ENCODE measurements at places on chromosomes 6 and 20.

- no peak for DNase-seq
These were observed 121.3 kb upstream of the PTPRK start for GRCh38 chr6:128641703-128642102.

GRCh38 chr20:56359212-56360132, 698 bp downstream of the FAM210B start:
- DNase-seq = peak; percentile 30

- no peak for DNase-seq
These were observed 113.2 kb downstream of the FAM83B start for GRCh38 chr6:54959820-54960219.

DNA sequence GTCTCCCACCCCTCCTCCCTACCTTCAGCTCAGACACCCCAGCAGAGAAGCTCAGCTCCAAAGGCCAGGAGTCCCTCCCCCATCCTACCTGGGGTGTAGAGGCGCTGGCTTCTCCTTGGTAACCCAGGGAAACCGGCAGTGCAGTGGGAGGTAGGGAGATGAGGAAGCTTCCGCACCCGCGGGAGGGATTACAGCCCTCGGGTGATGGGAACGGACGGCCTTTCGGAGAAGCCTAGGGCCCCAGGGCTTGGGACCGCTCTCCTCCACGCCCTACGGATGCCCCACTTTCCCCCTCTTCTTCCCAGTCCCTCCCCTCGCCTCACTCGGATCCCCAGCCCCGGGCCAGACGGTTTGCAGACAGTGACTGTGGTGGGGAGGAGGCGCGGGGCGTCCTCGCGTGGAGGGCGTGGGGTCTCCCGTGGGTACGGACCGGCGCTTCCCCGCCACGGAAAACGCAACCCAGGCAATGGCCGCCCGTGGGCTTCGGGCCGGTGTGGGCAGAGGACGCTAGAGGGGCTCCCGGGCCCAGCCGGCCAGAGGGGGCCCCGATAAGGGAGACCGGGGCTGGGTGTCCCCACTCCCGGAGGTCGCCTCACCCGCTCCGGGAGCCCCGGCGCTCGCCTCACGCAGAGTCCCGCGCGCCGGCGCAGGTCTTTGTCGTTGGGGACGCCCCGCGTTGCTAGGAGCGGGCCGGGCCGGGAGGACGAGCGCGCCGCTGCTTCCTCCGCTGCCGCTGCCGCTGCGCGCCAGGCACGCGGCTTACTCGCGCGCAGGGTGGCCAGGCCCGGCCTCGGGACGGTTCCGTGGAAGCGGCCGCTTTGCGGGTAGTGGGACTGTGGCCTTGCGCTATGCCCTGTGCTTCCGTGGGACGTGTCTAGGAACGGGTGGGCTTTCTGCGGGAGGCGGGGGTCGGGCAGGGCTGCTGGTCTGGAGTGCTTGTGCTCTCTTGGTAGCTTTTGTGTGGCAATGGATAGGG, 15.8 kb downstream of the AARS2 start:
- peak; percentile 67 for DNase-seq

GRCh38 chr6:145898376-145898775, 65.8 kb downstream of the SHPRH start:
- DNase-seq = no peak

DNA sequence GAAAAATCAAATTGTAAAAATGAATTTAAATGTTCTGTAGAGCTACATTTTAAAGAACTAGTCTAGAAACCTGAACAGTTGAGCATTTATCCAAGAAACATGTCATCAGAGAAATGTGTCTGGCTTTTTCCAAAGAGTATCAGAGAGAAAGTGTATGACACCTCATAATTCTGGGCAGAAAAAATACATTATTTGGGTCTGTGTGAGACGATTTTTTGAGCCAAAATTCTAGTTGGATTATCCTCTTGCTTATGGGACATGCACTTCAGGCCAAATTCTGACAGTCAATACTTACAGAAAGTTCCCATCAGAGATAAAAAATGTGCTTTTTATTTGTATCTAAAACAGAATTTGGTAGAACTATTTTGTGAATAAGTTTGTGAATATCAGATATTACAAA, 1242.7 kb downstream of the EPHA7 start:
- DNase-seq = no peak

DNA sequence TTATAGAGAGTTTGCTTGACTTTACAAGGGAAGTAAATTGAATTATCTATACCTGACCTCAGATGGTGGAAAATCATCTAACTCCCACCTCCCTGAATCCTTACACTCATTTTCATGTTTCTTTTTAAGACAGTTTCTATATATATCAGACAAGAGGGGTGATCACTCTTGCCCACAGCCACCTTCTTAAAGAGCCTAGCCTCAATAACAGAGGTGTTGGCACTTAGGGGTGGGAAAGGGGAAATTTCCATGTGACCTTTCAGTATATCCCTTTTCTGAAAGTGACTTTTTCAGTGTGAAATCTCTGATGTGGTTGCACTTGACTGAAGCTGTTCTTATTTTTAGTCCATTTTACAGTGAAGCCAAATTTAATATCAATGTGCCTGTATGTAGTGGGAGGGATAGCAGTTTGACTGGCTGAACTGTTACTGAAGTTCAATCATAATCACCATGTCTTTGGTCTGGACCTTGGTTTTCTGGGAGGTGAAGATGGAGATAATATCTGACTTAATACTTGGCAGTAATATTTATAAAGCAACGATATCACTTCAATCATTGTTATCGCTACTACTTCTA, 141.3 kb downstream of the MAP3K7 start:
- DNase-seq = peak; percentile 68

DNA sequence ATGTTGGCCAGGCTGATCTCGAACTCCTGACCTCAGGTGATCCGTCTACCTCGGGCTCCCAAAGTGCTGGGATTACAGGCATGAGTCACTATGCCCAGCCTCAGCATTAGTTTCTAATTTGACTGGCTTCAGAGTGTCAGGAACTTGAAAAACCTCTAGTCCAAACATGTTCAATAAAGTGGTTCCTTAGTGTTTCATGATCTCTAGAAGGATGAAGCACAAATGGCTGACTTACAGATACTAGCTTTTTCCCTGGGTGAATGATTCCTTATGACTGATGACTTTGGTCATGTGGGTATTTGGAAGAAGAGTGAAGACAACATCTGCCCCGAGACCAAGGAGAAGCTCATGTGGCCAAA, 16.4 kb downstream of the GLYATL3 start:
- no peak for DNase-seq

GRCh38 chr6:159462431-159462830, 230.6 kb downstream of the SOD2 start:
- no peak for DNase-seq

DNA sequence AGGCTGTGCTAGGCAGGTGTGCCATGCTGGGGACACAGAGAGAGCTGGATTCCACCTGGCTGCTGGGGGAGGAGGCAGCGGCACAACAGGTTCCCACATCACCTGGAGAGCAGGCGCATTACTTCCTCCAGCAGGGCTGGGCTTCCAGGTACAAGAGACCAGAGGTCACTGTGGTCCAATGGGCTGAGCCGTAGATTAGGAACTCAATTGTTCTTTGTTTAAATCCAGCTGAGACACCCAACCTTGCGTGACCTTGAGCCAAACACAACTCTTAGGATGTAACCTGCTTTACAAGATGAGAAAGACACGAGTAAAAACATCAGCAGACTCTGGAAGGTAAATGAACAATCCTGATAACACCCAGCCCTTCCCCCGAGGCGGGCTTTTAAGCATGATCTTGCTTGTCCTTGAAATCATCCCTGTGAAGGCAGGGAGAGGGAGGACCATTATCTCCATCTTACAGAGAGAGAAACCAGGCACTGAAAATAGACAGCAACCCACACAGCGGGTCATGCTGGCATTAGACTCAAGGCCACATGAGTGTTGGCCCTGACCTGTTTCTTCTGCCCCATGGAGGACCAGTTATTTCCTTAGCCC, 216.5 kb upstream of the RREB1 start:
- DNase-seq = no peak

GRCh38 chr6:34836008-34836407, 44.1 kb downstream of the BLTP3A start:
- DNase-seq = no peak

DNA sequence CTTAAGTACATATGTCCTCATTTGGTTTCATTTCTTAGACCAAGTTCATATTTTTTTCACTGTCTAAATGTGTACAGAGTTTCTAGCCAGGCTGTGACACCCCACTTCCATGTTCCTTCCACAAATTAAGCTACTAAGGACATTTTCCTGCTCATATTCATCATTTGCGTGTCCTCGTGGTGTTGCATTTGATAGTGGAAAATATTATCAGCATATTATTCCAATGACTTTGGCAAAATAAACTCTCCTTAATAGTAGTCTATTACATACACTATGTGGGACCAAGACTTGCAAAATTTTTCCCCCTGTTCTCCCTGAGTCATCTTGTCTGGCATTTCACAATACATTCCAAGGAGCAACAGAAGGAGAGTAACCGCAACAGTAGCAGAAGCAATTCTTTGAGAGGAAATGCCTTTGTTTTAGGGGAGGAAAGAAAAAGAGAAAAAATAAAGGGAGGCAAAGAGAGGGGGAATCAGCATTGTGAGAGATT, 599.2 kb downstream of the COL12A1 start:
- no peak for DNase-seq

GRCh38 chr6:158737710-158738615, 81.2 kb downstream of the EZR start:
- DNase-seq = no peak

GRCh38 chr6:164859816-164860215, 449.6 kb downstream of the C6orf118 start:
- no peak for DNase-seq

DNA sequence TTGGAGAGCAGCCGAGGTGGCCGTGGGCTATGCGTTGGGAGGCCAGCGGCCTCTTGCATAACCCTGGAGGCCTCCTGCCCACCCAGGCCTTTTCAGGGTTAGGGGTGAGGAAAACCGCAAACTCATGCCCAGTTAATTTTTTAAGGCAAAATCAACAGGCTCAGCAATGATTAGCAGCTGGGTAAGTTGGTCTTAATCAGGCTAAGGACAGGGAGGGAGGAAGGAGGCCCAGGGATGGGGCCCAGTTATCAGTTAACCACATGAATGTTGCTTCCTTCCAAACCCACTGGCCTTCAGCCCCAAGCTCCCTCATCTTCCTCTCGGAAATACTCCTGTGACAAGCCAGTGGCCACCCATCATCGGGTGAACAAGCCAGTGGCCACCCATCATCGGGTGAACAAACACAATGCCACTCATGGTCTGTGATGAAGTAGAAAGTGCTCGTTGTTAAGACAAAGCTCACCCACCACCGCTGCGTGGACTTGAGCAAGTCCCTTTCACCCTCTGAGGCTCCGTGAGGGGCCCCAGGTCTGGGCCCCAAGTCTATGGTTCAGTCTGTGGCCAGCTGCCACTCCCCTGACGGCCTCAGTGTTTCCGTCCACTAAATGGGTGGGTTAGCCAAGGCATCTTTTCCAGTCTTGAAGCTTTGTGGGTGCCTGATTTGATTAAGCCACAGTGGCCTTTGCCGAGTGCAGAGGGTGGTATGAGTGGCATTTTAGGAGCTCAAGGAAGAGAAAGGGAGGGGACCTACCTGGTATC, 39.4 kb downstream of the HNF4A start:
- no peak for DNase-seq

- peak; percentile 49 for DNase-seq
These were observed 887 bp downstream of the GABBR1 start for GRCh38 chr6:29631860-29632731.

GRCh38 chr6:141415896-141416295, 716.8 kb upstream of the GJE1 start:
- DNase-seq = no peak

- no peak for DNase-seq
These were observed 540.6 kb downstream of the QKI start for GRCh38 chr6:163955096-163955495.

GRCh38 chr20:8431538-8432434, 299.7 kb downstream of the PLCB1 start:
- no peak for DNase-seq

- DNase-seq = peak; percentile 66
These were observed 73.7 kb downstream of the PRND start for GRCh38 chr20:4795394-4795793.

DNA sequence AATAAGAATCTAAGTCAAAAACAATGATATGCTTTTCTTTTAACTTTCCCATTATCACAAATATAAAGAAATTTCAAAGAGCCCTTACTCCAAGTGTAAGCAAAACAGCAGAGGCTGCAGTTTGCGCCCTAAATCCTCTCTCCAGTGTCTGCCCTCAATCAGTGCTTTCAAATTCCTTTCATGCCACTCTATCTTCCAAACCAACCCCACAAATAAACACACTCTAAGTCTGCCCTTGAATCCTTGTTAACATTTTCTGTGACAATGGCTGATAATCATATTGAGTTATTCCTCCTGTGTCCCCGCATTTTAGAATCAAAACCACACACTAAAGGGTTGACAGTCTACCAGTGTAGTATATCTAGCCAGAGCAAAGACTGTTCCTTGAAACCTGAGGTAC, 317.9 kb upstream of the MARCKS start:
- DNase-seq = no peak

DNA sequence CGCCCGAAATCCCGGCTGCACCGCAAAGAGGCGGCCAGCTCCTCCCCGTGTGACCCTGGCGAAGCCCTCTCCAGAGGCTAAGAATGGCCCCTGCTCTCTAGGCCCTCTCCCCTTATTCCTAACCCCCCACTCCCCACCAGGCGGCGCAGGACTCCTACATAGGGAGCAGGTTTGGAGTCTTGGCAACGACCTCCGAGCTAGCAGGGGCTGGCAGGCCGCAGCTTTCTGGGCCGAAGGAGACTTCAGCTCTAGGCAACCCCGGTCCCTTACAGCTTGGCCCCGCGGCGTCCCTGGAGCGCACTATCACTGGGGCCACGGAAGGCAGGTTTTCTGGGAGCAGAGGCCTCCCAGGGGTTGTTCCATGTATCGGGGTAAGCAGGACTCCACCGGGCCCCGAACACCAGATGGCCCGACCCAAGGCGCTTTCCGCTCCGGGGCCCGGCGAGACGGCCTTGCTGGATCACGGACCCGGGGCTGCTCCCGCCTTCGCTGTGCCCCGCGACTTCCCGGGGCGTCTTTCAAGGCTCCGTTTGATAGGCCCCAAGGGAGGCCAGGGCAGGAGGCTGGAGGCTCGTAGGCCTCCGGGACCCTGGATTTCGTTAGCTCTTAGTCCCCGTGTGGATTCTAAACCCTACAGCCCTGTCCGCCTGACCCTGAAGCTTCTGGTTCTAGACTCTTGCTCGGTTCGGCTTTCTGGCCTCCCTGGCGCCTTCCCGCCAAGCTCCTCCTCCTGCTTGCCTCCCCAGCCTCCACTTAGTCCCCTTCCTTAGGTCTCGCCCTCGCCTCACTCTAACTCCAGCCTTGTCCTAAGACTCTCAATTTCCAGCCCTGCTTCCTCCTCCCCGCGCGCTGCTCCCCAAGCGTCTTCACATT, 1.9 kb downstream of the SLC32A1 start:
- peak; percentile 69 for DNase-seq
